ENCODE measurements at places on chromosomes 7 and 10. TPM values are rescaled to one million over a fixed set of nuclear protein-coding genes. Genes with fewer than 3 reads are reported as not detected.

GRID1 gene
- not detected for total RNA-seq

PMS2 gene
- 23.5 TPM for total RNA-seq

GRCh38 chr7:143172354-143172753, 10.9 kb upstream of the TAS2R39 start:
- DNase-seq: peak; percentile 18

DNA sequence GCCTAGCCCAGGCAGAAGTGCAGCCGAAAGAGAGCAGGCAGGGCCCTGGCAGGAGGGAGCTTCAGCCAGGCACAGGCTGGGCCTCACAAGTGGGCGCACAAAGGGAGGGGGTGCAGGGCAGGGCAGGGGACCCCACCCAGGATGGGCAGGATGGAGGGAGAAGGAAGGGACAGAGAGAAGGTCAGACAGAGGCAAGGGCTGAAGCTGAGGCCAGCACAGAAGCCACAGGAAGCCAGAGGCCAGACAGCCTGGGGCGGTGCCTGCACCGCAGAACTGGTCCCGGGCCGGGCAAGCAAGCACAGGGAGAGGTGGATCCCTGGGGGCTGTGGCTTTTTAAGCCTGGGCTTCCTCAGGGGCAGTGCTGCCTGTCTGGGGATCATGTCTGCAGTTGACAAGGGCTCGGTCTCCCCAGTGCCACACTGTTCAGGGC, 16.7 kb downstream of the NOS3 start:
- DNase-seq: peak; percentile 86

DNA sequence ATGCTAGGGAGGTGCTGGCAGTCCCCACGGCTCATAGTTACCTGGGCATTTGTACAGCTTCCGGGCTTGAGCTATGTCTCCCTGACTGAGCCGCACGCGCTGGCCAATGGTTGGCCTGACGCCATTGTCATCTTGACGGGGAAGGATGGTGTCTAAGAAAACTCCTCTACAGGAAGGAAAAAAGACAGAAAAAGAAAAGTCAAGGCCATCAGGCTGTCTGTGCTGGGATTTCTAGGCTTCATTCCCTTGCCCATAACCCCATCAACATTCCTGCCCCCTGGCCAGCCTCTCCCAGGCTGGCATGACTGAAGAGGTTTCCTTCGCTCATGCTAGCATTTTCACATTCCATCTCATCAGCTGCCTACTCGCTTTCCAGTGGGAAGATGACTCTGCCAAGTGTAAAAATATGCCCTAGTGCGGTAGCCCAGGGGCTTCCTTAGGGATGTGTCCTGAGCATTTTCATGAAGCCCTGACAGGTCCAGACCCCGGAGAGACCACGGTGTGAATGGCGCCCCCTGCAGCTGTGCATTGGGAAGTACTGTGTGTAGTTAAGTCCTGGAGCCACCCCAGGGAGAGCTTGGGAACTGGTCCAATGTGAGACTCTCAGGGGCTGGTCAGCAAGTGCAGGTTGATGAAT, 54.5 kb upstream of the OPALIN start:
- no peak for DNase-seq

- DNase-seq: no peak
These were observed 72.7 kb downstream of the CUBN start for GRCh38 chr10:17056781-17057428.

- no peak for DNase-seq
These were observed 89.1 kb downstream of the NEUROD6 start for GRCh38 chr7:31251441-31251840.
